IPS DF 6.9 (cell line): ENCODE measurements at places on chromosomes 6 and 20.

DNA sequence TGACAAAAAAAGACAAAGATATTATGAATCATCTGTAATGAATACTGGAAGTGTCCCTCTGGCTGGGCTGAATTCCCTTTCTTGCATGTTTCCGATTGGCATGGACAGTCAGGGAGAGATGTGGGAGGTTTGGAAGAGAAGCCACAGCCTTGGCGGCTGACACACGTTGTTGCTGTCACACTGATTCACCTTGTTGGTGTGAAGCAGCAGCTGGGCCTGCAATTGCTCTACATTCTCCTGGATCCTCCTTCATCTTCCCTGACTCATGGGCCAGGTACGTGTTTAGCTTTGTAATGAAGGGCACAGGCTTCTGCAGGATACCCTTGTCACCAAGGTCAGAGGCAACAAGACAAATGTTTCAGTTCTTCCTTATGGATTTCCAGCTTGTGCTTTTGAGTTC, 13.4 kb upstream of the SMIM8 start:
- DNase-seq: no peak

DNA sequence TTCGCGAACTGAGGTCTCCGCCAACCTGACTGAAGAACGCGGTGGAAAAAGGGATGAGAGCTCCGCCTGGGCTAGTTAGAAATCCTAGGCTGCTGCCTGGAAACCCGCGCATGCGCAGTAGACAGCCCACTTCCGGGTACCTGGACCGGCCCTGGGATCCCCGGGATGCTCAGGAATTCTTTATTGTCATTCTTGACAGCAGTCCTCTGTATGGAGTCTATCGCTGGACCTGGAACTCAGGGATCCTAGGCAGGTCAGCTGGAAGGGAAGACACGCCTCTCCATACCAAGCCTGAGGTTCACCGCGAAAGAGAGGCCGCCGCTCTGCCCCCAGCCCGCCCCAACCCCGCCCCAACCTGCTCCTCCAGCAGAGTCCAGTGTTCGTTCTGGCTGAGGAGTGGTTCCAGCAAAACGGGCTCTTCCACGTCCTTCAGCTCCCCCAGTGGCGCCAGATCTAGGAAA, 1379.2 kb upstream of the DEFB115 start:
- DNase-seq: no peak

- DNase-seq: no peak
These were observed 40.0 kb downstream of the BICRAL start for GRCh38 chr6:42821846-42822245.

- DNase-seq: no peak
These were observed 3.4 kb downstream of the TREM2 start for GRCh38 chr6:41159415-41160082.

- DNase-seq: no peak
These were observed 27.1 kb downstream of the SMOC2 start for GRCh38 chr6:168468045-168468444.
